ENCODE measurements at places on chromosomes 5 and 9.

DNA sequence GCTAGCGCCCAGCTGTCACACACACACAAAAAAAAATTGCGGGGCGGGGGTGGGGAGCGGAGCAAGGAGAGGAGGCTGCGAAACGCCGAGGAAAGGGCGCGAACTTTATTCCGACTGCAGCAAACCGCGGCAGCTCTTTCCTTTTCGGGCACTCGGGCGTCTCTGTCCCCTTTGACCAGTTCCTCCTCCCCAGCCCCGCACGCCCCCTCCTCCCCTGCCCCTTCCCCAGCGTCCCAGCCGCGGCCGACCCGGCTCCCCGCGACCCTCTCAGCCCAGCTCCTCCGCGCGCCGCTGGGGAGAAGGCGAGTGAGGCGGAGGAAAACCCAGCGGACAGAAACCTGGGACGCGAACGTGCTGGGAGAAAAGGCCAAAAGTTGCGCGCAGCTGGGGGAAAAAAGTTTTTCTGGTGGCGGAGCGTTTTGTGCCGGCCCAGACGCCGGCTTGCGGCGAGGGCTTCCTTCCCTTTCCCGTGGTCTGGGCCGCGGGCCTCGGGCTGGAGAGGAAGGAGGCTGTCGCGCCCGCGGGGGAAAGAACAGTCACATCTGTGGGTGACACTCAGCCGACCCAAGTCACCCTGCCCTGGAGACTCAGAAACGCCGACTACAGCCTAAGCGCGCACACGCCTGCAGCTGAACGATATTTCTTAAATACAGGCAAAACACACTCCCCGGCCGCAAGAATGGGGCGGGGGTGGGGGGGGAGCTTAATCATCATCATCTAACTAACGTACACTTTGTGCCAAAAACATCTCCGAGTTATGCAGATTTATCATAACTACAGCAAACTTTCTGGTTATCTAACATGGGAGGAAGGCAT, 1.1 kb upstream of the BNC2 start:
- no peak for DNase-seq

GRCh38 chr9:96644137-96644536, 11.0 kb downstream of the PRXL2C start:
- DNase-seq, result no peak

GRCh38 chr9:91017245-91017644, 215.6 kb downstream of the SYK start:
- DNase-seq, result no peak

- DNase-seq, result no peak
These were observed 25.3 kb downstream of the FAM240B start for GRCh38 chr9:38694676-38695075.

GRCh38 chr5:117621921-117622320, 1047.3 kb upstream of the SEMA6A start:
- DNase-seq, result no peak

GRCh38 chr5:57779383-57780223, 297.0 kb upstream of the ACTBL2 start:
- peak; percentile 14 for DNase-seq

DNA sequence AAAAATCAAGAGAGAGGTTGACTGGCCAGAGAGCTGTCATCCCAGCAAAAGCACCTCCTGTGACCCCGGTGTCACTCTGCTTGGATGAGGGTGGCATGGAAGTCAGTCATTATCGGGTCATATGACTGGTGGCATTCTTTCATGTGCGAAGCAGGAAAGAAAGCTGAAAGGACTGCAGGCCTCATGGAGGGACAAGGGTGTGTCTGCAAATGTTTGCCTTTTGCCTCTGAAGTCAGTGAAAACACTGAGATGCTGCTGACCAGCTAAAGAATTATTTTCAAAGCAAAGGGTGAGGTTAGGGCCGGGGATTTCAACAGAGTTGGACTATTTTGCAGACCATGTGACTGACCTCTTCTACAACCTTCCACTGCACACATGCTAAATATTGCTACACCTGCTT, 298.3 kb downstream of the CSNK1G3 start:
- DNase-seq, result no peak

- DNase-seq, result no peak
These were observed 61.8 kb downstream of the COX7C start for GRCh38 chr5:86679529-86679928.

DNA sequence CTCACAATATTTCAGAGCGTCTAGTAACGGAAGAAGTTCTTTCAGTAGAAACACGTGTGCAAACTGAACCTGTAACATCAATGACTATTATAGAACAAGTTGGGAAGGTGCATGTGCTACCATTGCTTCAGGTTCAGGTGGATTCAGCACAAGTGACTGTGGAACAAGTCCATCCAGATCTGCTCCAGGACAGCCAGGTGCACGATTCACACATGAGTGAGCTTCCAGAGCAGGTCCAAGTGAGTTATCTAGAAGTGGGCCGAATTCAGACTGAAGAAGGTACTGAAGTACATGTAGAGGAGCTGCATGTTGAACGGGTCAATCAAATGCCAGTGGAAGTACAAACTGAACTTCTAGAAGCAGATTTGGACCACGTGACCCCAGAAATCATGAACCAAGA, 17.4 kb upstream of the NIM1K start:
- no peak for DNase-seq

DNA sequence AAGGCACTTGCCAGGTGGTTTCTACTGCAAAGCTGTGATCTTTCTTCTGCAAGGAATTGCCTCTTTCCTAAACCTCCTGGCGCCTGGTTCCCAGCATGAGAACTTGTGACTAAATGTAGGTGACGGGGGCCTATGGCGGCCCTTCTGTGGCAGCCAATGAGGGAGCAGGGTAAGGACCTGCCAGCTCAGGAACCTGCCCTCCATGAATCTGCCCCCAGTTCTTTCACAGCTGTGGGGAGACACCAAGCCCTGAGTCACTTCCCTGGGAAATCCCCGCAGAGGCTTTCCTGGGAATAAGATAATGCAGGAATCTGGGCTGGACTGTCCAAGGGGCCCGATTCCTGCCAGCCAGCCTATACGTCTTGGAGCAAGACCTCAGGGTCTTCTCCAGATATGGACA, 56.7 kb upstream of the CTNNA1 start:
- no peak for DNase-seq

DNA sequence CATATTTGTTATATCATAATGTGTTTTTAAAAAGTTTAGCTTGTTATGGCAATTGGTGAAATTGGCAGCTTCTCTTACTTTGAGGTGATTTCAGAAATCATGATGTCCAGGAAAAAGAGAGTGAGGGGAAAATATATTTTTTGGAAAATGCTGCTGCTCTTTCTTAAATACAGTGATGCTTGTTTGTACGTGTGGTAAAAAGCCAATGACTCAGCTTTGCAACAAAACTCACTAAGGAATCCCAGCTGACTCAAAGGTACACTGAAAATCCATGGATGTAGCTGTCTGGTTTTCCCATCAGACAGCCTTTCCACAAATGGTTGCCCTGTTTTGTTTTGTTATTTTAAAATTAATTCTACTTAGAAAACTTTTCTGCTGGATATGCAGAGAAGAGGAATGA, 306.4 kb upstream of the PAPPA start:
- no peak for DNase-seq

GRCh38 chr9:1876891-1877496, 138.2 kb upstream of the SMARCA2 start:
- no peak for DNase-seq

DNA sequence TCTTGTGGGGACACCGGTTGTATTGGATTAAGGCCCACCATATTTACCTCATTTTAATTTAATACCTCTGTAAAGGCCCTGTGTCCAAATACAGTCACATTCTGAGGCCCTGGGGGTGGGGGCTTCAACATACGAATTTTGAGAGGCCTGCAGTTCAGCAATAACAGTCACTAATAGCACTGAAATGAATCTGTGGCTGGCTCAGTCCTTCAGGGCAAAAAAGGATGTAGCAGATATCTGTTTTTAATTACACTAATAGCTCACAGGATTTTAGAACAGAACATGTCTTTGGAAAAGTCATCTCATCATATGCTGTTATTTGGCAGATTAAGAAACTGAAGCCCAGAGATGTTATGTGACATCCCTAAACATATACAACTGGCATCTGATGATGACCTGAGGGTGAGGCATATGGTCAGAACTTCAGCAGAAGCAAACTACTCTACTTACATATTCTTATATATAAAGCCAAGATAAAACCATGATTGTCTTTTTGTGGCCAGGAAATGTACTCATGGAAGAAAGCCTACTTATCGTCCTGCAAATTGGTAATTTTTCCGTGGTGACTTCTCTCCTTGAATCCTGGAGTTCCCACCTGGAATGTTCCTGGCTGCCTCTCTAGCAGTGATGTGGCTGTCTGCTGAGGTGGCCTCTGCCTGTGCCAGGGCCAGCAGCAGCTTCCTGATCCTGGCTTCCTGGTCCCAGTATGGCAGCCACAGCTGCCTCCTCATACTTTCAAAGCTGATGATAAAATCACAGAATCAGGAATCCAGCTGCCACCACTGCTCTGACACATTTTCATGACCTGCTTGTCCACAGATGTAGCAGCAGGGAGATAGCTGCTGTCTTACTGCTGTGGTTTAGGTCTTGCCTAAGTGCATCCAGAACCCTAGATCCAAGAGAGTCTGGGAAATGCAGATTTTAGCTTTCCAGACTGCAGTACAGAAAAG, 72.1 kb upstream of the ANKRD55 start:
- no peak for DNase-seq

GRCh38 chr5:139299486-139299885, 5.9 kb downstream of the MATR3 start:
- DNase-seq, result no peak

GRCh38 chr5:39451276-39451941, 26.6 kb upstream of the DAB2 start:
- no peak for DNase-seq

GRCh38 chr5:132445930-132446329, 44.6 kb downstream of the IRF1 start:
- DNase-seq, result no peak

DNA sequence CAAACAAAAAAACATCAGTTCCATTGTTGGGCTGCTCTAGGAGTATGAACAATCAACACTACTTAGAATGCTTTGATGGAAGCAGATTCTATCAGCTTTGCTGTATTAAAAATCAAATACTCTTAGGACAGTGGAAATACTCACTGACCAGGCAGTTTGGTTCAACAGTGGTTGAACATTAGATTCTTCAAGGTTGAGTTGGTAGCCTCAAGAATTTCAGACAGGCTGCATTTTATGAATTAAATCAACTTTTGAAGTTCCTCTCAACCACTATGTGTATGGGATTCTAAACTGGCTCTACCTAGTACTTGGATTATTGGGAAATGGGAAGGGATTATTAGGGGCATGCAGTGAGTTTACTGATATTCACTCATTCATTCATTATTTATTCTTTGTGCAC, 35.0 kb downstream of the ACTBL2 start:
- no peak for DNase-seq
